Skeletal muscle tissue (tissue), 5 donors: ENCODE measurements at places on chromosomes 4 and X. TPM values are rescaled to one million over a fixed set of nuclear protein-coding genes. Genes with fewer than 3 reads are reported as not detected.

RBPJ gene
- 77.2 TPM for total RNA-seq

STAG2 gene
- 67.8 TPM for total RNA-seq

SLC10A6 gene
- 0.52 TPM for total RNA-seq

BMP3 gene
- total RNA-seq = 1.6 TPM

TRAPPC2 gene
- total RNA-seq = 9.9 TPM

GPR82 gene
- total RNA-seq = not detected

ZBTB33 gene
- total RNA-seq = 10.4 TPM

XKRX gene
- total RNA-seq = under 0.01 TPM

SSX4B gene
- not detected for total RNA-seq

IL2 gene
- not detected for total RNA-seq

GLUD2 gene
- total RNA-seq = 3.7 TPM

CPZ gene
- total RNA-seq = 11.5 TPM

CXCL8 gene
- total RNA-seq = 1.0 TPM

GAGE12H gene
- total RNA-seq = not detected

HMGN5 gene
- not detected for total RNA-seq

ODAPH gene
- not detected for total RNA-seq

C1QTNF7 gene
- total RNA-seq = 2.1 TPM

PABPC1L2A gene
- not detected for total RNA-seq
